ENCODE measurements at places on chromosomes 6 and 20.
A peak's percentile ranks its signal among the peaks of the same experiment; 100 is the strongest.

- no peak for DNase-seq
Observed at GRCh38 chr6:3315841-3316240, 57.1 kb downstream of the PSMG4 start.

DNA sequence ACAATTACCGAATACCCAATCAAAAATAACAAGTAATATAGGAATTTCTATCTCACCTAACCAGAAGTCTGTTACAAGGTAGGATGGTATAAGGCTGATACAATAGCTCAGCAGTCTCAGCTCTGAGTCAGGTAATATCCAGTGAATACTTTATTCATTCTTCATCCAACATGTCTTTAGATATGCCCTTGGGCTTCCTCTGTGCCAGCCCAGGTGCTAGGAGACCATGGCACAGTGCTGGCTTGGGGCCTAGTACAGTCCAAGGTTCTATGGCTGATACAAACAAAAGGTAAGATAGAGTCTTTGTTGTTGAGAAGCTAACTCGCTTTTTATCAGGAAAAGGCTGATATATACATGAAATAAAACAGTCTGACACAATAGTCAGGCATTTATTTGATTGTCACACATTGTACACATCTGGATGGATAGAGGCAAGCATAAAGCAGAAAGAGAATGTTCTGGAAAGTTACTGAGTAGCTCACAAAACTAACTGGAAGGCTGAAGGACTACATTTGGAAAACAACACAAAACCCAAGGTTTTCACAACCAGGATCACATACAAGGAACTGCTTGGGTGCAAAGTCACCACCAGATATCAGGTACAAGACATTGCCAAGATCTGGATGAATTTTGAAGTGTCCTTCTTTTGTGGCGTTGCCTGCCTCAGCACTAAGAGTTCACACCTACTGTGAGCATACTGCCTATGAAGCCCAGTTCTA, 110.4 kb upstream of the SCAF8 start:
- DNase-seq, result no peak

DNA sequence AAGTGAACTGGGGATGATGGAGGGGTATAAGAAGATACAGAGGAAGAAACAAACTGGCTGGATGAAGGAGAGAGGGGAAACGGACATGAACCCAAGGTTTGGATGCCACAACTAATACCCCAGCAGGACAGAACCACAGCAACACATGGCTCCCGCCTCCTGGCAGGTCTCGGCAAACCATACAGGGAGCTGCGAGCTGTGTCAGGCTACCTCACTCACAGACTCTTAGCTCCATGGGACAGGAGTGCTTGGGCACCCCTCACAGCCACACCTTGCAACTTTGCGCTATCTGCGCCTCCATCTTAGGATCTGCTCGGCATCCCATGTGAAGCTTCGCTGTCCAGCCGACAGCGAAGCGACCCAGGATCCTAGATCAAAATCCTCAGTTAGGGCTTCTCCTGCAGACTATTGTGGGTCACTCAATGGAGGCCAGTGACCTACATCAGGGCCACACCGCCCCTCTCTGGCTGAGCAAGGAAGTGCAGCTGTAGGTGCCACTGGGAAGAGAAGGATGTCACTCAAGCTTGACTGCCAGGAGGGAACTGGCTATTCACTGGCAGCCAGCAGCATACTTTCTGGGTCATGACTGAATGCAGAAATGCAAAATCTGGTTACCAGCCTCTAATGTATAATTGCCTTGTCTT, 174.4 kb upstream of the RIN2 start:
- DNase-seq, result peak; percentile 35

- DNase-seq, result peak; percentile 97
Observed at GRCh38 chr6:169070506-169071176, 183.0 kb downstream of the THBS2 start.

DNA sequence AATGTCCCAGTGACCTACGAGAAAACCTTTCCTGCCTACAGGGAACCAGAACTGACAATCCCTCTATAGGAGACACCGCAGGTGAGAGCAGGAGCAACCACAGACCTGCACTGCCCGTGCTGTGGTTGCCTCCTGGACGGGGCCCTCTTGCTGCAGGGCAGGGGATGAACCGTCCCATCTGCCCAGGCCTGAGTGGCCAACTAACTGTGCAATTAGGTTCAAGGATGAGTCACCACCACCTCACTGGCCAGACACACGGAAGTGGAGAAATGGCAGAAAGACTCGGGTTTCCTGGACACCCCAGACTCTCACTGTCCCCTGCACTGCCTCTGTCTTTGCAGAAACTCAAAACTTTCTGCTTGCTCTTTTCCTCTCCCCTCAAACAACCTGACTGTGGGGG, 13.8 kb upstream of the HLA-G start:
- DNase-seq, result no peak

GRCh38 chr6:19578481-19578880, 258.7 kb upstream of the ID4 start:
- peak; percentile 62 for DNase-seq

GRCh38 chr20:33979094-33979493, 14.6 kb upstream of the RALY start:
- no peak for DNase-seq

DNA sequence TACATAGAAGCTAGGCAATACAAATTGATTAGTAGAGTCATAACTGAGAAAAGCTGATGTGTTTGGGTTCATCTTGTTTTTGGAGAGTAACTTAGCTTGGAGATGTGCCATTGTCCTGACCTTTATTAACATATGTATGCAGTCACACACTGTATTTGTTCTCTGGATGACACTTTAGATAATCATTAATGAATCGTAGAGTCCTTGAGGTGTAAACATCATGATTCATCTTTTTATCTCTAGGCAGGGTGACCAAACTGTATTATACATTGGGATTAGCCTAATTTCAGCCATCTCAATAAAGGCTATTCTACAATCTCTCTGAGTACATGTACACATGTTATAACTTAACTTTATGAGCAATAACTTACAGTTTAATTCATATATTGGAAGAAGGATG, 3.6 kb upstream of the MTCL3 start:
- DNase-seq, result no peak

DNA sequence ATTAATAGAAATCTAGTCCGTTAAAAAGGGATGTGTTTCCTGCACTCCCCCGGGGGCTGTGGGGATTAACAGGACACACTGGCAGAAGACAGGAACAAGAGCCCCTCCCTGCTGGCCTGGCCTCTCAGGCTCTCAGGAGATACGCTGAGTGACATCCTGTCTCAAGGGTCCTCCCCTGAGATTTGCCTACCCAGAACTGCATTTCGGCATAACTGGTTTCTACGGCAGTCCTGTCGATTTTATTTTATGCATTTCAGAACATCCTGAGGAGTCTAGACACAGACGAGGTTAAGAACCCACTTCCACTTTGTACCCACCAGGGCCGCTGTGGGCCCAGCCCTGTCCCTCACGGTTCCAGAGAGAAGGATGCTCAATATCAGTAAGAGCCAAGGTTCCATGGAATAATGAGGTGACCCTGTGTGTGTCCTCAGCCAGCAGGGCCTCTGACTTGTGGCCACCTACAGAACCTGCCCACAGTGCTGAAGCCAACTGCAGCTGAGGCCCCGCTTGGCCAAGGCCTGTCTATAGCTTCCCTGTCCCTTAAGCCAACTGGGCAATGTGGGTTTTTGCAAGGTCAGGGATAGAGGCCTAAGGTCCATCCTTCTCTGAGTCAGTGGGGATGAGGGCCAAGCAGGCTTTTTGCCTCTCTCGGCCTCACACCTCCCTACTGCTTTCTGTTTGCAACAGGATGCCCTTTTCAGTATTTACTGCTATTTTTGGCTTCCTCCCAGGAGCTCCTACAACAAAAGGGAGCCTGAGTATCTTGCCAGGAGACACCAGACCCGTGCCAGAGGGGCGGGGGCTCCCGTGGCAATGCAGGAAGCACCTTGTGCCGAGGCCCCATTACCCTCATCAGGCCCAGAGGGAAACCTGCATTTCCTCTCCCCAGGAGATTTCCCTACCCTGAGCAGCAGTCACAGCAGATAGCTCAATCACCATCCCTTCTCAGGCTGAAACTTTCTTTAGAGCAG, 14.7 kb downstream of the UQCC2 start:
- DNase-seq, result no peak

DNA sequence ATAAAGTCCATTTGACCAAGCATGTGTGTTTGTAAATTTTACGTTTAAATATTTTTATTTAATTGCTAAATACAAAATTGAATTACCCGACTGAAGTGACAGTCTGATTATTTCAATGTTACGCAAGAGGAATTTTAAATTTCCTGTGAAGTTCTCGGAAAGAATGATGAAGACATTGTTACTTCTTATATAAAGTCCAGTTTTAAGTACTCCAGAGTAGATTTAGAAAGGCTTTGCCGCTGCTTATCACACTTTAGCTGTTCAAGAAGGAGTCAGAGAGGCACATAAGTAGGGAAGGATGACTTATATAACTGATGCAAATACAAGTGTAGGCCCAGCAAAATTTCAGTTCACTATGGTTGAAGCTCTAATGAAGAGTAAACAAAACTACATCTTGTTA, 265.1 kb upstream of the CITED2 start:
- DNase-seq, result no peak

GRCh38 chr6:77652739-77653138, at the start of gene MEI4:
TSS of gene MEI4 (plus strand) at chr6:77653039. CDS start at chr6:77690672, 37,633 bp downstream.
- DNase-seq, result no peak

DNA sequence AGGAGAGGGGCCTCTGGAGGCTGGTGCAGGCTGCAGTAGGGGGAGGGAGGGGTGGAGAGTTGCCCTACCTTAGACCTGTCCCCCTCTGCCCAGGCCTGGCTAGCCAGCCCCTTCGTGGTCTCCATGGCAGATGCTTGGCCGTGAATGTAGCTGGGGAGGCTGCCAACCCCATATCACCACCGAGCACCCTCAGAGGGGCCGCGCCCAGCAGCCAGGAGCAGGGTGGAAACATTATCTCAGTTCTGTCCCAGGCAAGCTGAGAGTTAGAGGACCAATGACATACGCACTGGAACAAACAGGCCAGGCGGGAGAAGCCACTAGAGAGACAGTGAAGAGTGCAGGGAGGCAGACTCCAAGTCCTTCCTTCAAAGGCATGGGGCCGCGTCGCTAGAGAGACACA, 66.5 kb downstream of the LRFN2 start:
- DNase-seq, result no peak

DNA sequence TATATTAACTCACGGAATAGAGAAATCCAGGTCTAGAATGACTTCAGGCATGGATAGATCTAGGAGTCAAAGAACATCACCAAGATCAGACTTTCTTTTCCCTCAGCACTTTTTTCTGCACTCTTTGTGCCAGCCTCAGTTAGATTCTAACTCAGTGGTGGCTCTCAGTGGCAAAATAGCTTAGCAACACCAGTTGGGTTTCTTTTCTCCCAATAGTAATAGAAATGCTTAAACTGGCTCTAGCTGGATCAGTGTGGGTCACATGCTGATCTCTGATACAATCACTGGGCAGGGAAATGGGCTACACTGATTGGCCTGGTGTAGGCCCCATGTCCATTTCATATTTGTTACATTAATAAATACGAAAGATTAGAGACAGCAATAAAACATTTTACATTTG, 44.2 kb upstream of the ARFGEF2 start:
- no peak for DNase-seq

DNA sequence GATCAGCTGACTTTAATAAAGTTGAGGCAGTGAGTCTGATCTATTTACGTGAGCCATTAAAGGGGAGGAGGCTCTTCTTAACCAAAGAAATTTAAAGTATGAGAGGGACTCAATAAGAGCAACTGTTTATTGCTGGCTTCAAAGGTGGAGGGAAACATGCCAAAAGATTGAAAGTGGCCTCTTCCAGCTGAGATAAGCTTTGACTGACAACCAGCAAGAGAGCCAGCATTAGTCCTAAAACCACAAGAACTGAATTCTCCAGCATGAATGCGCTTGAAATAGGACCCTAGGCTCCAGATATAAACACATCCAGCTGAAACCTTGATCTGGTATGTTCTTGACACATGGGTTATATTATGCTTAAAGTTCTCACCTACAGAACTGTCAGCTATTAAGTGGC, 123.1 kb upstream of the GJE1 start:
- peak; percentile 93 for DNase-seq

DNA sequence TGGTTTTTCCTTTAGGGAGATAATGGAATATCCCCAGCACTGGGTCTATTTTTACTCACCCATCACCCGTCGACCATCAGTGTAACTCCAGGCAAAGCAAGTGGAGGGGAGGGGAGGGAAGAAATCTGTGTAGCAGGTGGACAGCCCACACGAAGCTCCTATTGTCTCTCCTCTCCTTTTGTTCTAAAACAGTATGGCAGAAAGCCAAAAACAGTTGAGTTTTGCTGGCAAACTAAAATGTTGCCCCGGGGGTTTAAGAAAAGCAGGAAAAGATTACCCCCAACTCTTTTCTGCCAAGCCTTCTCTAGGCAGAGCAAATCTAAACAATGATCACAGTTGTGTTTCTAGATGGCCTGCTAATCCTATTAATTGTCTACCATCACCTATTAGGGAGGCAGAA, 89.7 kb downstream of the PREP start:
- no peak for DNase-seq

DNA sequence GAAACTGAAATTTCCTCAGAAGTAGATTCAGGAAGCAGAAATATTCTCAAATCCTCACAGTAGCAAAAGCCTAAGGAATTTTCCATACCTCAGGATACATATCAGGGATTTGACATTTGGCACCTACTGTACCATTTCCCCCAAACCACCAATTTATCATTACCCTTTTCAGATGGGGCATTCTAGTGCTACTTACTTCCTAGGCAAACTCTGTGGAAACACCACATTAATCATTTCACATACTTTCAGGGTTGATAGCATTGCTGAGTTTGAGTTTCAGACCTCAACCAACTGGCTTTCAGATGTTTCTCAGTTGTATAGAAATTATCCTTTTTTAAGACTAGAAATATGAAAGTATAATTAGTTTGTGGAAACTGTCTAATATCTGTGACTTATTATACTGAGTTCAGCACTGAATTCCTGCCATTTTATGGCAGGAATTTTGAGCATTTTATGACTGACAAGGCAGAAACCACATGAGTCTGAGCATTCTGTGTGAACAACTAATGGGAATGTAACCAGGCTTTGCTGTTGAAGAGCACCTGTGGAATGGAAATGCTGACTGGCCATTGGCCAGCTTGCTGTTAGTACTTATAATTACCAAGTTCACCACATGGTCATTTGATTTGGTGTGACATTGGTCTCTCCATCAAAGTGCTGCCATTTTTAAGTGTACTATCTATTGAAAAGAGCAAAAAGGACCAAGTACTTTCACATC, 35.1 kb upstream of the IRAK1BP1 start:
- DNase-seq, result peak; percentile 25

DNA sequence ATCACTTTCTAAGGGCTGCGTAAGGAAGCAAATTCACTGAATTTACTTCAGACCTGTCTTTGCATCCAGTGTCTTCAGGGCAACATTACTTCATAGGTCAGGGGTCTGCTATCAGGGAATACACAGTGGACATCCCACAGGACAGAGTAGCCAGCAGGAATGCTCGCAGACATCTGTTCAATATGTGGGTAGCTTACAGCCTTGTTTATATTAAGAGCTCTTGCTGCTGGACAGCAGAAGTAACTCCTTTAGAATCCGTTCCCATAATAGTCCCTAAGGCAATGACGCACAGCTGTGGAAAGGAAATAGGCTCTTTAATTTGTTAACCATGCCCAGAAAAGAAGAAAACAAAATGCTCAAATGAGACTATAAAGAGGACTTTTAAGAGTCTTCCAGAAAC, 198.7 kb downstream of the MOXD1 start:
- DNase-seq, result peak; percentile 73

- DNase-seq, result peak; percentile 40
Observed at GRCh38 chr6:30821862-30822784, 62.2 kb upstream of the DDR1 start.

- no peak for DNase-seq
Observed at GRCh38 chr6:111581957-111582356, 23.7 kb downstream of the TRAF3IP2 start.
